ENCODE measurements at places on chromosomes 2 and 18.

- no peak for DNase-seq
Measured at GRCh38 chr18:45801416-45802004, 24.0 kb upstream of the SIGLEC15 start.

DNA sequence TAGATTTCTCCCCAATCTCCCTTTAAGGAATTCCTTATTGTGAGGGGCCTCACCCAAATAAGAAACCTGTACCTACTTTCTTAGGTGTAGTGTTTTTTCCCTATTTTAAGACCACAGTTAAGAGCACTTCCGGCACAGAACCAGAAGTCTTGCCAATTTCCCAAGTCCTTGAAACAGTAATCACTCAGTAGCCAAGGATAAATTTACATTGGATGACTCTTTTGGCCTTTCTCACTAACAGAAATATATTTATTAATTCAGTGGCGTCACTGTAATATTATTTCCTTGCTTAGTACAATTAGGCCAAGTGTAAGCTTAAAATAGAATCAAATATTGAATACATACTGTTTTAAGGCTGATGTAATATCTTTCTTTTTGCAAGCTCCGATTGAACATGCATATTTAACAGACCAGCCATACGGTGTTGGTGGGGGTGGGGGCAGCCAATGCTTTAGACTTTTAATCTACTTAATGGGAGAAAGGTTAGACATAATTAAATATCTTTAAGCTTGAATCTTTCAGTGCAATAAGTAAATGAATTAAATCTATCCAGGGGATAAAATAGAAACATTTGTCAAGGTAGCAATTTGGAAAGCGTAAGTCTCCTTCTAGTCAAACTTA lies 50.8 kb upstream of the ITGA6 start:
- no peak for DNase-seq

DNA sequence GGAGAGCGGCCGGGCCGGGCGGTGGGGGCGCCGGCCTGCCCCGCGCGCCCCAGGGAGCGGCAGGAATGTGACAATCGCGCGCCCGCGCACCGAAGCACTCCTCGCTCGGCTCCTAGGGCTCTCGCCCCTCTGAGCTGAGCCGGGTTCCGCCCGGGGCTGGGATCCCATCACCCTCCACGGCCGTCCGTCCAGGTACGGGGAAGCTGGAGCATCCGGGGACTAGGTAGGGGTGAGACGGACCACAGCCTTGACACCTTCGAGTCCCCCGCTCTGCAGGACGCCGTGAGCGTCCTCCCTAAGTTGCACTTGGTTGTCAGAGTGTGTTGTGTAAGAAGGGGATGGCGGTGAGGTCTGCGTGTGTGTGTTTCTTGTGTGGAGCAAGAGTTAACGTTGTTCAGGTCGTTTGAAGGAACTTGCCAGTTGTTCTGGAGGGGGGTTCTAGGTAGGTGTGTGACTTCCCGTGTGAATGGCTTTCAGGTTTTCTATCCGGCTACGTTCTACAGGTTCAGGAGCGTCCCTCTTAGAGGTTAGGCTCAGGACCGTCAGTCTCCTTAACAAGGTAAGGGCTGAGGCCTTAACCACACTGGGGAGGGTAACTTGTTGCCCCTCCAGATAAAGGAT lies 393 bp downstream of the IL1R1 start:
- no peak for DNase-seq

- DNase-seq, result no peak
Measured at GRCh38 chr2:44945676-44946371, 4.3 kb downstream of the SIX3 start.

DNA sequence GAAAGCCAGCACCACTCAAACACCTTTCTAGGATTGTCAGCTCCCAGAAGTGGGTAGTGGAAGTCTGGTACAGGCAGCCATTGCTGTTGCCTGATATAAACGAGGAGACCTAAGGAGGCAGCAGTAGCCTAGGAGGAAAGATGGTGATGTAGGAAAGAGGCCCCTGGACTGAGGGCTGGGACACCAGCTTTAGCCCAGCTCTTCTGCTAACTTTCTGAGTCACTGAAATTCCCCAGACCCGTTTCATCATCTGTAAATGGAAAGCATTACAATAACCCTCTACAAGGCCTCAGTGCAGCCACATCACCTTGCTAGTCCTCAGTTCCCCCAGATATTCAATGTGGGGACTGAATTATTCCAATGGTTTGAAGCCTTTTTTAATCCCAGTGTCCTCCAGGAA lies 336.5 kb downstream of the TNS1 start:
- no peak for DNase-seq

DNA sequence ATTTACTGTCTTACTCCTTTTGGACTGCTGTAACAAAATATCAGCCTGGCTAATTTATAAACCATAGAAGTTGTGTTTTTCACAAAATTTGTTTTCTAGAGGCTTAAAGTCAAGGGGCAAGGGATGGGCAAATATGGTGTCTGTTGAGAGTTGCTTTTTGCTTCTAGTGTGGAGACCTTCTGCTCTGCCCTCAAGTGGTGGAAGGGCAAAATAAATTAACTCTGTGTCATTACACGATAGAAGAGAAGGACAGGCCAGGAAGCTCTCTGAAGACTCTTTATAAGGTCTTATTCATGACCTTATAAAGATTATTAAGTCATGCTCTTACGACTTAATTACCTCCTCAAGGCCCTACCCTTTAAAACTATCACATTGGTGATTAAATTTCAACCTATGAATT lies 181.2 kb upstream of the LRATD1 start:
- DNase-seq, result no peak

- DNase-seq, result no peak
Measured at GRCh38 chr2:31335921-31336585, 78.5 kb downstream of the XDH start.

DNA sequence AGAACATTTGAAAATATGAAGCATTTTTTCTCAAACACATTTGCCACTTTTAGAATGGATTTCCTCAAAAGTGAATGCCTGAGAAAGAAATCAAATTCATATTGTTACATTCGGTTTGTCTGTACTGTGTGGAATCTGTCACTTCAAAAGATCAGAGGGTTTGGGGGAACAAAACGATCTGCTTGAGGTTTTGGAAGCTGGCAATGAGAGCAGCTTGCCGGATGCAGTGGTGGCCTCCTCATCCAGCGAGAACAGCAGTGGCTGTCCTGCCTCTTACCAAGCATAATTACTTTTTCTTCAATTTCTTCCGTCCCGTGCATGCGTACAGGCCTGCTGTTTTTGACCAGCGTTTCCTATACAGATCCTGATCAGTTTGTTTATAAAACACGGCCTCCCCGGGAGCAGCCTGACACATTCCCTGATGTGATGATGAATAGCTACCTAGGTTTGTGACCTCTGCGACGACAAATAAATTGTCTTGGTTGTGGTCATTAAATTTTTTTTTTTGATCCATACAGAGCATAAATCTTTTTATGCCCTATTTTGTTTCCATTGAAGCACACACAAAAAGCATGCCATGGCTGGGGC lies 45.2 kb downstream of the ITGA6 start:
- no peak for DNase-seq

- DNase-seq, result no peak
Measured at GRCh38 chr2:108579623-108580022, 45.4 kb downstream of the LIMS1 start.

DNA sequence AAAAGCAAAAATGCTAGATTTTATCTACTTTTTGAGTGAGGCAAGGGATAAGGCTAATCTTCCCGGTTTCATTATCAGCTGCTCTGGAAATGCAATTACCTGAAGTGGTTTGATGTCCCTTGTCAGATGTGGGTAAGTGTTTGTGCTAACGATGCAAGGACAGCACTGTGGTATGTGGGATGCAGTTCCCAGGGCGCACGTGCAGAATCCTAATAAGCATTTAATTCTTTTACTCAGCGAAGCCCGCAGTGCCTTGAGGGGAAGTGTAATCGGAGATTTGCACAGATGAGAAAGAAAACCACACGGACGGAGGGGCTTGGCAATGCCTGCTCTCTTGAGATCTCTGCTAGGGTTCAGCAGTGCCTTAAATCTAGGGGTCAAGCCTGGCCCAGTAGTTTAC lies 108.5 kb upstream of the LYPD6 start:
- DNase-seq, result no peak

DNA sequence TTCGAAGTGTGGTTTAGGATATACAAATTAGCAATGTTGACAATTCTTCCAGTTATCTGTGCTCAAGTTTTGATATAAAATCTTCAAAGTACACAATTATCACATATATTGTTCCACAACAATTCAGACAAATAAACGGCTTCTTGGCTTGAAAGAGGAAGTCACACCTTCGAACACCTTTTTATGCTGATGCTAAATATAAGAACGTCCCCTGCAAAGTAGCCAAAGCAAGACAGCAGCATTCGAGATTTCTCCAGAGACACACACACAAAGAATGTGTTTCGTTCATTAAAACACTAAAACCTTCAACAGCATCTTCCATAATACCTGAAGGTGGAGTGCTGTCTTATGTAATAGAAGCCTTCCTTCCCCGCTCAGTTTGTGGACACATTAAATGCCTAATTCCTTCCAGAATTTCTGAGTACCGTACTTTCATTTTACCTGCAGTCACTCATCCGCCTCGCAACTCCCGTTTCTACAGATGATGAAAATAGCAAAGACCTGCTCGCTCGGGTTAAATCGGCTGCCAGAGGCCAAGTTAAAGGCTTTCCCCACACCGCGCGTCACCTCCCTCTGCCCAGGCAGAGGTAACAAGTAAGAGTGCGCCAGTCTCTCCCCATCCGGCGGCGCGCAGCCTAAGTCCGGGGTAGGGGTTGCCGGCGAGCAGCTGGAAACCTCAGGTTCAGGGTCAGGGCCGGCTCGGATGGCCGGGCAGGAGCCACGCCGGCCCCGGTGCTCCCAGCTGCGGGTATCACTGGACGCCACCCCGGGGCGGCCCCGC lies 847 bp downstream of the SERPINE2 start:
- peak; percentile 26 for DNase-seq

GRCh38 chr2:66253066-66253465 lies 181.9 kb upstream of the MEIS1 start:
- DNase-seq, result no peak

DNA sequence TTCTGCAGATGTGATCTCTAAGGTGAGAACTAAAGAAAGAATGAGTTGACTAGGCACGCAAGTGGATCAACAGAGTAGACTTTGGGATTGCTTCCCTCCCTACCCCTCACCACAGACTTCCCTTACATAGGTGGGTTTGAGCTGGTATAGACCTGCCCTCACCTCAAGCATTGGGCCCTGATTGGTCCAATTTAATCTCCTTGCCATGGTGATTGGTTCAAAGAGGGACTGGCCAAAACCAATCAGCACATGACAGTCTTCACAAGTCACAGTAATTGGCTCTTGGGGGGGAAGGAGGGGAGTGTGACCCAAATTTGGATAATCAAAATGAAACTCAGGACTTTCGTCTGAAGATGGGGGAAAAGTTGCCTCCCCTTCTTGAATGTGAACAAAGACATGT lies 36.6 kb upstream of the LNPK start:
- DNase-seq, result no peak
